ENCODE measurements at places on chromosomes 3 and 15.
A peak's percentile ranks its signal among the peaks of the same experiment; 100 is the strongest.

- DNase-seq, result no peak
Observed at GRCh38 chr3:171967137-171967783, 72.1 kb upstream of the FNDC3B start.

GRCh38 chr3:26522919-26523318 lies 99.7 kb upstream of the LRRC3B start:
- DNase-seq, result no peak

DNA sequence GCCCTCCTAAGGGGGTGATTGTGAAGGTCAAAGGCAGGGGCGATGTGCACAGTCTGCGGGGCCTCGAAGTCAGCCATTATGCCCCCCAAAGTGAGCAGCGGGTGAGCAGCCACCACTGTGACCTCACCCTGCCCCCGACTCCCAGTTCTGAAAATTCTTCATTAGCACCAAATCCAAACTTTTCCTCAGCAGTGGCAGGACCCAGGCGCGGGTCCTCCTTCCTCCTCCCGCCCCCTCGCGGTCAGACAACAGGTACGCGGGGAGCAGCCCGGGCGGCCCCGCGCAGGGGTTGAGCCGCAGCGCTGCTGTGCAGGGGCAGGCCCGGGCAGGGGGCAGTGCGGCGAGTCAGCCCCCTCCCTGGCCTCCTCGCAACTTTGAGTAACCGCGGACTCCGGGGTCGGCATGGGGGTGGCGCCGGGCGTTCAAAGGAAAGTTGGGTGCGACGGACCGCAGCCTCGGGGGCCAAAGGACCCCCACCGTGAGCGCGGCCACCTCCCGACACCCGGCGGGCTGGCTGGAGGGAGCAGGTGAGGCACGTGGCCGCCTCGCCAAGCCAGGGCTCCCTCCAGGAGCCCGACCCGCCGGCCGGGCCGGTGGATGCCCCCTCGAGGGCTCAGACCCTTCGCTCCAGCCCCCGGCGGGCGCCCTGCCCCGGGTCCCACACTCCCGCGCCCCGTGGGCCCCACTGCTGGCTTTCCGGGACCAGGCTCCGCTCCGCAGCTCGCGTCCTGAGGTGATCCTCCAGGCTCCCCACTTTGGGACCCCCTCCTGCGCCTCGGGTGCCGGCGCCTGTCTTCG lies 49.4 kb upstream of the CCDC174 start:
- no peak for DNase-seq

GRCh38 chr3:48013288-48013980 lies 2.8 kb downstream of the MAP4 start:
- DNase-seq, result no peak

DNA sequence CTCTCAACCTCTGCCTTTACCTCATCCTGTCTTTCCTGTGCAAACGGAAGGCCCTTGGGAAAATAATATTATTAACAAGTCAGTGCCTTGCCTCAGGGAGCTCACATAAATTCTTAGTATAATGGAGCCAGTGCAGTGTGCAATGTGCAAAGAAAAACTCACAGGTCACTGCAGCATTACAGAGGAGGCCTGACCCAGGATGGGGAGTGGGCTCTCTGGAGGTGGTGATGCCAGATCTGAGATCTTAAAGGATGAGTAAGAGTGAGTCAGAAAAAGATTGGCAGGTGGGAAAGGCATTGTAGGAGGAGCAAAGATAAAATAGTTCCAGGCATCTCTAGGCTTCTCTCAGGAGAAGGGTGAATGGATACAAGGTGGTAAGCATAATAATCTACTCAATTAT lies 185.6 kb upstream of the ADAMTS9 start:
- no peak for DNase-seq

- no peak for DNase-seq
Observed at GRCh38 chr3:187085021-187085666, 54.2 kb downstream of the RPL39L start.

GRCh38 chr3:114874522-114874971 lies 272.5 kb downstream of the ZBTB20 start:
- DNase-seq, result no peak

- DNase-seq, result no peak
Observed at GRCh38 chr3:170563712-170564423, 22.0 kb downstream of the SLC7A14 start.

GRCh38 chr3:79361748-79362378 lies 405.9 kb downstream of the ROBO1 start:
- no peak for DNase-seq

GRCh38 chr3:22103423-22103822 lies 352.4 kb upstream of the ZNF385D start:
- DNase-seq, result no peak

GRCh38 chr15:66941108-66941711 lies 124.2 kb upstream of the SMAD3 start:
- DNase-seq, result no peak

- no peak for DNase-seq
Observed at GRCh38 chr3:122955916-122956692, 71.5 kb downstream of the SEMA5B start.

DNA sequence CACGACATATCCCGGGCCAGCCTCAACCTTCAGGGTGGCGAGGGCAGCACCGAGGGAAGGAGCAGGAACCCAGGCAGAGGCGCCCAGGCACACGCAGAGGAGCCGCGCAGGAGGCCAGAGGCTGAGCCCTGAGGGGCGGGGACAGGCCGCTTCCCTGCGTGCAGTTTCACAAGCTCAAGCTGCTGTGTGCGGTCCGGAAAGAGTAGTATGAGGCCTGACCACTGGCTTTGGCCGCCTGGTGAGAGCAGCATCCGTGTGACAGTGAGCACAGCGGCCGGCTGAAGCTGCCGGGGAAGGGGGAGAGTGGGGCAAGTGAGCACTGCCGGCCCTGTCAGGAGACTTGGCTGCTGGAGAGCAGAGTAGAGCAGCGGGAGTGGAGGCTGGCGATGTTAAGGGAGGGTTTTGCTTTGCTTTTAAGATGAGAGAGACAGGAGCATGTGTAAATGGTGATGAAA lies 8.7 kb downstream of the ZDHHC19 start:
- DNase-seq, result no peak

DNA sequence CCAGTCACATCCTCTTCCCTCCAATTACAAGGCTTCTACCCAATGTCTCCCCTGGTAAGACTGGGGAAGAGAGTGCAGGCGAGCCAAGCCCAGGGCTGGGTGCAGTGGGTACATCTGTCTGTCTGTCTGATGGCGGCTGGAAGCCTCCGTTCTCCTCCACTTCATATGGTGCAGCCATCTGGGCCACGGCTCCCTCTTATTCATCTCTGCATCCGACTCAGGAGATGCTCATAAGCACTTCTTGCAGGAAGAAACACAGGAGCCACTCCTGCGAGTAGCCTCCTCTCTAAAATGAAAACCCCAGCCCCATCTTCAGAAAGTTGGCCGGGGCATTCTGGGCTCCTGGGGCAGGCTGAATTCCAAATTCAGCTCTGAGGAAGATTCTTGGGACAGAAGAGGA lies 67.5 kb upstream of the SLC6A6 start:
- DNase-seq, result no peak

- DNase-seq, result peak; percentile 45
Observed at GRCh38 chr15:92069308-92070250, 216.1 kb downstream of the SLCO3A1 start.

DNA sequence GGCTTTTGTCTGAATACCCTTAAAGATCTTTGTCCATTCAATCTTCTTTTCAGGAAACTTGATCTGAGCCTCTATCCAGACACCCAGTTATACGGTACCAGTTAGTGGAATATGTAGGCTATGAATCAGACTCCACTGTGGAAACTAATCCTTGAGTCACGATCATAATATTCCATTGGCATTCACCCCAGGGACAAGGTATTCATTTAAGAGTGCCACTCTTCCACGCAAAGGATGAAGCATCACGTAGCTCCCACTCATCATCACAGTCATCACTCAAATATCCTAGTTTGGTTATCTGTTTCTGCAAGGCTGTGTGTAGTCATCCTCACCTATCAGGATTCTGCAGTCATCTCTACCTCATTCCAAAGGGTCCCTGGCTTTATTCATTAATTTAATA lies 85.6 kb downstream of the NEDD4 start:
- DNase-seq, result no peak

Data from activated CD4-positive, alpha-beta T cell treated with anti-CD3 and anti-CD28 coated beads, Interleukin-2, amount 50 U/mL, for 48 hours (primary cell).